ENCODE measurements at places on chromosomes 6 and 20.

DNA sequence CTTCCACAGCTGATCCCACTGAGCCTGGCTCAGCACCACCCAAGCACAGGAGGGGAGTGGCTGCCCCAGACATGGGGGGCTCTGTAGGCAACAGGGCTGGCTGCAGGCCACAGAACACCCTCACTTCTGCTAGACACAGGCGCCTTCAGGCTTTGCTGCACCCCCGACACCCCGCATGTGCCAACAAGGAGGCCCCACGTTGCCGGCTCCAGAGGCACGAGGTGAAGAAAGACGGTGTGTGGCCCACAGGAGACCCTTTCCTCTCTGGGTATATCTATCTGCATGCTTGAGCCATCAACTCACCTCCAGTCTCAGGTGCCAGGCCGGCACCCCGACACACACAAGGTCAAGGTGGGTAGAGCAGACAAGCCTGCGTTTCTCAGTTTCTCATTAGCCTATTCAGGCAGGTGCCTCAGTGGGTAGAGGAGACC lies 158.3 kb downstream of the DLL1 start:
- DNase-seq = no peak

- DNase-seq = no peak
Measured at GRCh38 chr6:38452816-38453660, 186.7 kb downstream of the BTBD9 start.

DNA sequence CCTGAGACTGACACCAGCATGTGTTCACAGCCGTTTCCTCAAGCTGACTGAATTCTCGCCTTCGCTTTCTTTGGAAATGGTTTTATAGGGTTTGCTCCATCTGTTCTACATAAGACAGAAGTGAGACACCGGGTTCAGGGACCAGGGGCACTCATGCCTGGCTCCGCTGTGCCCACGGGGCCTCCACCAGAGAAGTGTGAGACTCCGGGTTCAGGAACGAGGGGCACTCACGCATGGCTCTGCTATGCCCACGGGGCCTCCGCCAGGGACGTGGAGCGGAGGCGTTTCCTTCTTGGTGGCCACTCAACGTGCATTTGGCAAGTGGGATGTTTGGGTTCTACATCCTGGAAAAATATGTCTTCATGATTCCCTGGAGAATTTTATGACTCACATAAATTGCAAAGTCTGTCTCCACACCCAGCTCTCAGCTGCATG lies 106.6 kb downstream of the RNASET2 start:
- no peak for DNase-seq

DNA sequence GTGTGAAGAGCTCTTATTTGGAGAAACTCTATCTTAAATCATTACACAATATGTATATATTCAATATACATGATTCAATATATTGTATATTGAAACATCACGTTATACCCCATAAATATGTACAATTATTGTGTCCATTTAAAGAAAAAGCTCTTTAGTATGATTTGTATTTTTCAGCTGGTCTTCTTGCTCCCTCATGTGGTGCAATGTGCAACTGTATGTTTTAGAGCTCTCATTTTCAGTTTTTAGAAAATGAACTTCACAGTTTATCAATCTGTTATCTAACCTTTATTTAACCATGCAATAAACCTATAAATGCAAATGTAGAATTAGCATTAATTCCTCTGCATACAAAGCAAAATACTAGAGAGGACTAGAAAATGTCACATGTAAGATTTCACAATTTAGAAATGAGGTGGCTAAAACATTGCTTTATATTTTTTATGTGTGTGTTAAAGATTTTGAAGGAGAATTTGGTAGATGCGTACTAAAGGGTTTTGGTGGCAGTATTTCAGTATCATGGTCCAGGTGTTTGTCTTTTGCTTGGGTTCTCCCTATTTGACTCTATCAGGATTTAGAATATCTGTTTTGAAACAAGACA lies 167.1 kb downstream of the PHF3 start:
- no peak for DNase-seq

- DNase-seq = no peak
Measured at GRCh38 chr6:150575836-150576235, 23.8 kb upstream of the PLEKHG1 start.

- DNase-seq = no peak
Measured at GRCh38 chr6:5423251-5423650, 161.9 kb downstream of the FARS2 start.

- DNase-seq = no peak
Measured at GRCh38 chr6:41226752-41227151, 1.4 kb upstream of the TREML4 start.

DNA sequence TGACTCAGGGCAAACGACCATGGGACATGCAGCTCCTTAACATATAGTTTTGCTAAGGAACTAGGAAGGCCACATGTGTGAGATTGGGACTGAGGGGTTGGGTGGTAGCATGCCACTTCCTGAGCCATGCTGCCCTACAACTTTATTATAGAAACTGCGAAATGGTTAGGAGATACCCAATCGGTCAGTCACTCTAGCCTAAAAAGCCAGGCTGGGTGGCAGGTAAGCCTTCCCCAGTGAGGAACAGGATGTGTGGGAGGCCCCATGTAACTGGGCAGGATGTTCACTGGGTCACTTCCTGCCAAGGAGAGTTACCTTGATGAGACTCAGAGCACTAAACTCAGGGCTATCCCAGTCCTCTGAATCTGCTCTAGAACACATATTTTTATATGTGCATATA lies 123.5 kb downstream of the MAP3K7 start:
- DNase-seq = no peak

GRCh38 chr20:34268851-34269636 lies 27.8 kb downstream of the ASIP start:
- DNase-seq = no peak

DNA sequence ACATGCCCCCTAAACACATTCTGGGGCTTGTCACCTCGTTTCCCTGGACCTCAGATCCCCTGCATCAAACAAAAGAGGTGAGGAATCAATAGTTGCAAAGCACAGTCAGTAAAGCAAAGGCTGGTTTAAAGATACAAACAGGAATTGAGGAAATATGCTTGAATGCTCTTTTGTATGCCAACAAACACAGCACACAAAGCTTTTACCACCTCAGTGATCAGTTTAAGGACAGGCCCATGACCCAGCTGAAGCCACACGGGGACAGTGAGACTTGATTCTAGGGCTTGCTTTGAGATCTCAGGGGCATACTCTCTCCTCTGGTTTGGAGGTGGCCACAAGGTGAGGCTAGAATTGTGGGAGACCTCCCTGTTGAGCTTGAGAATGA lies 182.9 kb upstream of the CST7 start:
- no peak for DNase-seq

Measured in NCI-H2227 treated with DMSO at 0.1 percent for 48 hours (cell line).